ENCODE measurements at places on chromosomes 5 and 9.

- DNase-seq, result no peak
Observed at GRCh38 chr5:171700318-171700912, 85.2 kb upstream of the SMIM23 start.

- DNase-seq, result no peak
Observed at GRCh38 chr5:32126691-32127090, 47.4 kb downstream of the GOLPH3 start.

DNA sequence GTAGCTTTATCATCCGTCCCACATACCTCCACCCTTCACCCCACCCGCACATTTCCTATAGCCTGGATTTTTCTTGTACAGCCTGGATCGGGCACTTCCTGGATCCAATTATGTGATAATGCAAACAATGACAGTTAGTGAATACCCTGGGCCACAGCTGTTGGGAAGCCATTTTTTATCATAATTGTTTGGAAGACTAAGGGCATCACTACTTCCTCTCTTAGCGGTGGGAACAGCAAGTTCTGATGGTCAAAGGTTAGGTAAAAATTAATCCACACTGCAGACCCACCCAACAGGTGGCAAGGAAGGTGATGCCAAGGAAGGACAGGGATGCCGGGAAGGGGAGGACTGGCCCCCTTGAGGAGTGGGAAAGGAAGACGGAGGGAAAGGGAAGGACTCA is 183.7 kb downstream of the SAXO1 start:
- no peak for DNase-seq

DNA sequence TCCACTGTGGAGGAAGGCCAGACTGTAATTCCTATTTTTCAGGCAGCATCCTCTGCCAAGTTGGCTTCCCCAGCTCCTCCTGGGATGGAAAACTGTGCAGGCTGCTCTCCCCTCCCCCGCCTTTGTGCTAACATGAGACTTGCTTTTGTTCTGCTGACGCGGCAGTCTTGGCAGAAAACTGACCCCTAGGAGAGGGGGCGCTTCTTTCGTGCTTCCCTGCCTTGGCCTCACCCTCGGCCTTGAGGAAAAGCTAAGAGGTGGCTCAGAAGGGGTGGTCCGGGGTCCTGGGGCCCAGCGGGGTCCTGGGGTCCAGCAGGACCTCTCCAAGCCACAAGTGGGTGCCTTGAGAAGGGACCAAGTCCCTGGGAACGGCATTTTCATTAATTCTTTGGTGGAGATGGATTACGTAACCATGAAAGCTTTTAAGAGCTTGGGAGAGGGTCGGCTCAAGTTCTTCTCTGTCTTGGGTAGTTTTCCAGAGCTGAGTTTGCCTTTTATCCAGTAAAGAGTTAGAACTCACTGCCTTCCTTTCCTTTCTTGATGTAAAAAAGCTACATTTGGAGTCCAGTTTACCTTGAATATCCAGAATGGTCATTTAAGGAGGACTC is 51.0 kb downstream of the SH3PXD2B start:
- DNase-seq, result peak; percentile 26

- DNase-seq, result peak; percentile 40
Observed at GRCh38 chr9:32581512-32582143, 8.7 kb upstream of the NDUFB6 start.

All from neuronal stem cell (in vitro differentiated cells).